Ovary (tissue), 10 donors: ENCODE measurements at places on chromosomes 2 and 18. TPM values are rescaled to one million over a fixed set of nuclear protein-coding genes. Genes with fewer than 3 reads are reported as not detected.

GRCh38 chr18:58996131-58996641 is 131.5 kb downstream of the ZNF532 start:
- no peak overlapping the region for H3K4me3 ChIP-seq
- no peaks in the 10 kb centered on the region for H3K27me3 ChIP-seq
- H3K4me1 ChIP-seq = peaks cover 10% of the 10 kb centered on the region
- H3K27ac ChIP-seq = no peak overlapping the region
- no peaks in the 10 kb centered on the region for H3K36me3 ChIP-seq
- DNase-seq = no peak

DNA sequence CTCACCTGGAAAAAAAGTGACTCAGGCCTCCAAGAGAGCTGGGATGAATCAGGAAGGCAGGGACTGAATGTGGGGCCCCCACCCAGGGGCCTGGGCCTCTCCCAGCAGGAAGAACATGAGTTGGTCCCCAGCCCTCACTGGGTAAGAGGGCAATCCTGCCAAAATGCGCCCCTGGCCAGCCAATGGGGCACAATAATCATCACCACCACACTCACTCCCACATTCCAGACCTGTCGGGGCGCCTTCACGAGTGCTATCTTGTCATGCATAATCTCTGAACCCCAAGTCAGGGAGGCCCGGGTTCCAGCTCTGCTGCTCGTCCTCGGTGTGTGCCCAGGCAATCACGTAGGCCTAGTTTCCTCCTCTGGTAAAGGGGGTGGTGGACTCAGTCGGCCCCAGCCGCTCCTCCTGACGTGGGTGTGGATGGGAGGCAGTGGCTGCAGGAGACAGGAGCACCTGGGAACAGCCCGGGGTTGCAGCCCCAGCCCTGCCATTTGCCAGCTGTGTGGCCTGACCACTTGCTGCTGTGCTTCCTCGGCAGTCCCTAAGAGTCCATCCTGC is 115.1 kb downstream of the CYP26B1 start:
- H3K27ac ChIP-seq = no peak overlapping the region
- H3K27me3 ChIP-seq = no peaks in the 10 kb centered on the region

GRCh38 chr2:178827739-178828485 is 20.7 kb upstream of the TTN start:
- H3K4me3 ChIP-seq = no peak overlapping the region
- no peak for DNase-seq
- no peaks in the 10 kb centered on the region for H3K27me3 ChIP-seq

DNA sequence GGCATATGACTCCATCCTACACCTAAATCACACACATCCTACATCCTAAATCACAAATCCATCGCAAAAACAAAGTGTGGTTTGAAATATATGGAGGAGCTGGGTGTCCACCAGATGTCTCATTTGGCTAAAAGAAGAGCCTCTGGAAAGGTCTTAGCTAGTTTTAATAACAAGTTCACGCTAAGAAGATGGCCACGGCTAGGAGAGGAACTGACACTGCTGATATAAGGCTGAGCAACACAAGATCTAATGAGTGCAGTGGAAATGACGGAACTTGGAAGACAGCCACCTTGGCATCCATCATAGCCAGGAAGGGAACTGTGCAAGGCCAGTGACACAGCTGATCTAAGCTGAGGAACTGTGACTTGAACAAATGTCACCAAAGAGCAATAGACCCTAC is 60.0 kb upstream of the AGAP1 start:
- H3K27ac ChIP-seq = peak overlapping the region; percentile 44
- DNase-seq = peak; percentile 22
- peaks cover 2% of the 10 kb centered on the region for H3K4me1 ChIP-seq
- no peaks in the 10 kb centered on the region for H3K27me3 ChIP-seq

DNA sequence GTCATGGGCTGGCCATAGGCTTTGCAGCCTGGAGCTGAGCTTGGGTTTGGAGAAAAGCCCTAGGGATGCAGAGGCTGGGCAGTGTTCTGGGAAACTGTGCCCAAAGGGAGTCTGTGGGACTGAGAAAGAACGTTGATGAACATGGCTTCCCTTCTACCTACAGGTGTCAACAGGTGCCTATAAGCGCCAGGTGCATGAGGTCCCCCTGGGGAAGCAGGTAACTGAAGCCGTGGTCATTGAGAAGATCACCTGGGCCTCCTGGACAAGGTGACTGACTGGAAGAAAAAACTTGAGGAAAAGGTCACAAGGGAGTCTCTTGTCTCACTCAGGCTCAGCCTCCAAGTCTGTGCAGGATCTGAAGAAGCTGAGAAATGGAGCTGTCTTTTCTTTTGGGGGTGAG is 83.4 kb downstream of the RTN4 start:
- H3K4me3 ChIP-seq = no peak overlapping the region
- H3K36me3 ChIP-seq = no peaks in the 10 kb centered on the region
- no peak overlapping the region for H3K27ac ChIP-seq

DNA sequence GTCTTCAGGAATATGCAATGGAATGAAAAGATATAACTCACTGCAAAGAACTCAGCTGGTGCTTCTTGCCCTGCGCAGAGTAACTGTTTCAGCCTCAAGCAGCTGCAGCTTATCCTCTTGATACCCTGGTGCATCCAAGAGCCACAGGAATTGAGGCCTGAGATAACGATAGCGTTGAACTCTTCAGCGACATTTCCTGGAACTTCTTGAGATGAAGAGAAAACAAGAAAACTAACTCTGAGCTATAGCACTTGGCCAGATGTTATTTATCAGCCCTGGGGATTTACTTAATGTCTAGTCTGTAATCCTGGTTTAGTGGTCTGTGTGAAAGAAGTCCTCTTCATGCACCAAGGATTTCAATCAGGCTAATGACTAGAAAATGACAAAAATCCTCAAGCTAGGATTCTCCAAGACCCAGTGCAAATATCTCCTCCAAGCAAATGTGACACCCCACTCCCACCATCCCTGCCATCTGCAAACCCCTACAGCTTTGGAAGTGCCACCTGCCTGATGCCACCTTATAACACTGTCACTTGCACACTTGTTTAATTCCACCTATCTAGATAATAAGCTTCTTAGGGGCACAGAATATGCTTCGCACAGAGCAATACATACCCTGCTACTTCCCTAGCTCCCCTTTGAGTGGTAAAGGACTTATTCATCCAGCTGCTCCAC is 40.6 kb downstream of the EHD3 start:
- H3K4me3 ChIP-seq = no peak overlapping the region
- no peaks in the 10 kb centered on the region for H3K4me1 ChIP-seq
- H3K36me3 ChIP-seq = no peaks in the 10 kb centered on the region
- no peak overlapping the region for H3K27ac ChIP-seq
- H3K27me3 ChIP-seq = no peaks in the 10 kb centered on the region

- no peaks in the 10 kb centered on the region for H3K36me3 ChIP-seq
- no peak overlapping the region for H3K4me3 ChIP-seq
- no peak for DNase-seq
- H3K27ac ChIP-seq = no peak overlapping the region
Observed at GRCh38 chr2:84954329-84954728, 16.6 kb upstream of the KCMF1 start.

The KCNG3 gene
- 1.8 TPM for total RNA-seq

DNA sequence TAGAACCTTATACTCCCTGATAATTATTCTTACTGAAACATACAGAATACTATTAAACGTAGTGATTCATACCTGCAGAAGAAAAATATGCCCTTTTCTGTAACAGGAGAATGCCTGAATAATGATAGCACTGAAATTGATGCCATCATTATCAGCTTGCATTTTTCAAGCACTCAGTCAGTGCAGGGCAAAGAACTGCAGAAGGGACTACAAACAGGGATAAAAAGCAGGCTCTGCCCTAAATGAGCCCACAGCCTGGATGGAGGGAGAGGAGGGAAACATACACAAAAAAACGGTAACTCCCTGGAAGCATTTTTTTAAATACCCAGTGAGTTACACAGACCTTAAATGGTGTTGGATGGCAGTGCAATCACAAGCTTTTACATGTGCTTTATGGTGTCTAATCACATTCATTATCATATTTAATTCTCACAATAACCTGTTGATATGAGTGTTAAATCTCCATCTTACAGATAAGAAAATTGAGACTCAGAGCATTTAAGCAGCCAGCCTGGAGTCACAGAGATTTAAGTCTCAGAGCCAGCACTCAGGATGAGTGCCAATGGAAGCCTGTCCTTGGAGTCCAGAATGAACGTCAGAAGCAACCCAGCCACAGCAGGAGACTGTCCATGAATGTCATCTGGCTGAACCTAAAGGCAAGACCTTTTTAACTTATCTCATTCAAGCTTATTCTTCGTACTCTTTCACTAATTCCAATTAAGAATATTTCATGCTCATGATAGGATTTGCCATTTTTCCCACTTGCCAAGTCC is 139.3 kb upstream of the CTNNA2 start:
- H3K27me3 ChIP-seq = no peaks in the 10 kb centered on the region
- no peaks in the 10 kb centered on the region for H3K4me1 ChIP-seq
- no peak overlapping the region for H3K27ac ChIP-seq
- no peaks in the 10 kb centered on the region for H3K36me3 ChIP-seq
- no peak for DNase-seq

The NEB gene
- 0.46 TPM for total RNA-seq

The RFTN2 gene
- total RNA-seq = 15.3 TPM

DNA sequence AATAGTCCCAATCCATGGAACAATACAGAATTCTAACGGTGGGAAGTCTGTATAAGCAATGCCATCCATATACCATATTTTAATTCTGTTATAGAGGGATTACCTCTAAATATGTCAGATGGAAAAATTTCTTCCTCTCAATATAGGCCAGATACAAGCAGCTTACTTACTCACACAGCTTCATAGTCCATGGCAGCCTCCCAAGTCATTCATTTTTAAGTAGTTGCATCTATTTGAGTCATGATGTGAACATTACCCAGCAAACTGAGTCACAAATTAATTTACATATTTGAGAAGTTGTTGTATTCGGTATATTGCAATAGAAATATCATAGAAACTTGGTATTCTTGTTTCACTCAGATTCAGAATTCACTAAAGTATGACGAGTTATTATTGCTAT is 20.3 kb downstream of the TBR1 start:
- H3K36me3 ChIP-seq = no peaks in the 10 kb centered on the region
- DNase-seq = no peak
- H3K27ac ChIP-seq = no peak overlapping the region
- H3K27me3 ChIP-seq = no peaks in the 10 kb centered on the region

DNA sequence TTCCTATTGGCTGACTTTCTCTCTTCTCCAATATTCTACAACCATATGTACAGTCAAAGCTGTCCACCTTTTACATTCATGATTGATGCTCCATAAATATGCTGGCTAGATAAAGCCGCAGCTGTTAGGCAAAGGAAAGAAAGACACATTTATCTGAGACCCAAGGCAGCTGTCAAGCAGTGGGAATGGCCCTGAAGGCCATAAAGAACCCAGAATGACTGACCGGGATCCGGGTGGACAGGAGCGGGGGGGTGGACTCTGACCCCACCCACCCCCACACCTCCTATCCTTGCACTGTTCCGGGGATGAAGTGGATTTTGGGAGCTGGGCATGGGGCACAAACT is 116.4 kb downstream of the RTP5 start:
- no peaks in the 10 kb centered on the region for H3K27me3 ChIP-seq
- no peak overlapping the region for H3K4me3 ChIP-seq
- DNase-seq = no peak

GRCh38 chr2:124647663-124648062 is 622.6 kb downstream of the CNTNAP5 start:
- H3K4me1 ChIP-seq = no peaks in the 10 kb centered on the region
- no peaks in the 10 kb centered on the region for H3K27me3 ChIP-seq
- no peak overlapping the region for H3K27ac ChIP-seq
- no peak for DNase-seq

GRCh38 chr2:64456293-64456692 is 2.3 kb downstream of the LGALSL start:
- peaks cover 4% of the 10 kb centered on the region for H3K4me1 ChIP-seq
- no peaks in the 10 kb centered on the region for H3K27me3 ChIP-seq

GRCh38 chr2:216636551-216637450 is 3.6 kb downstream of the IGFBP2 start:
- H3K27me3 ChIP-seq = no peaks in the 10 kb centered on the region
- DNase-seq = no peak
- H3K27ac ChIP-seq = no peak overlapping the region
- H3K36me3 ChIP-seq = no peaks in the 10 kb centered on the region
- H3K4me1 ChIP-seq = peaks cover 11% of the 10 kb centered on the region

The IL18R1 gene
- 1.7 TPM for total RNA-seq

DNA sequence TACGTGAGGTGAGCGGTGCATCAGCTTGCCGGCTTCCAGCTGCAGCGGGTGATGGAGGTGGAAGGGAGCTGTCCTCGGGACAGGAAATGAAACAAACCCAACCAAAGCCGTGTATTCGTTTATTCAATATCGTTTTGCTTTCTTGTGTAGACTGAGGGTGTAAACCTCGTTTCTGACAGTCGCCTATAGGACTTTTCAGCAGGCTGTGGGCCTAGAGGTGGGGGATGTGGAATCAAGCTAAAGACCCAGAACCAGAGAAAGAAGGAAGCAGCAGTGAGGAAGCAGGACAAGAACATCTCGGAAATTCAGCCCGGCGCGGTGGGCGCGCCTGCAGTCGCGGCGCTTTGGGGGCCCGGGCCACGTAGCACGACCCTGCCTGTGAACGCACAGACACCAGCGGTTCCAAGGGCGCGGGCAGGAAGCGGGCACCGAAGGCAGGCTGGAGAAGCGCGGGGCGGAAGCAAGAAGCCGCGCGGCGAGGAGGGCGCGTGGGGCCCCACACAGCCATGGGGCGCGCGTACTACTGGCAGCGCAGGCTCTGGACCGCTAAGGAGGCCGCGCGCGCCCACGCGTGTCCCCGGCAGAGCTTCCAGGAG is 755 bp upstream of the ATP9B start:
- H3K4me1 ChIP-seq = no peaks in the 10 kb centered on the region
- no peak for DNase-seq
- peak overlapping the region; percentile 100 for H3K4me3 ChIP-seq
- H3K27me3 ChIP-seq = no peaks in the 10 kb centered on the region

- no peaks in the 10 kb centered on the region for H3K4me1 ChIP-seq
- H3K27ac ChIP-seq = no peak overlapping the region
- no peak for DNase-seq
- no peaks in the 10 kb centered on the region for H3K36me3 ChIP-seq
Observed at GRCh38 chr2:221671515-221671914, 99.4 kb upstream of the EPHA4 start.

The PIEZO2 gene
- total RNA-seq = 8.5 TPM

DNA sequence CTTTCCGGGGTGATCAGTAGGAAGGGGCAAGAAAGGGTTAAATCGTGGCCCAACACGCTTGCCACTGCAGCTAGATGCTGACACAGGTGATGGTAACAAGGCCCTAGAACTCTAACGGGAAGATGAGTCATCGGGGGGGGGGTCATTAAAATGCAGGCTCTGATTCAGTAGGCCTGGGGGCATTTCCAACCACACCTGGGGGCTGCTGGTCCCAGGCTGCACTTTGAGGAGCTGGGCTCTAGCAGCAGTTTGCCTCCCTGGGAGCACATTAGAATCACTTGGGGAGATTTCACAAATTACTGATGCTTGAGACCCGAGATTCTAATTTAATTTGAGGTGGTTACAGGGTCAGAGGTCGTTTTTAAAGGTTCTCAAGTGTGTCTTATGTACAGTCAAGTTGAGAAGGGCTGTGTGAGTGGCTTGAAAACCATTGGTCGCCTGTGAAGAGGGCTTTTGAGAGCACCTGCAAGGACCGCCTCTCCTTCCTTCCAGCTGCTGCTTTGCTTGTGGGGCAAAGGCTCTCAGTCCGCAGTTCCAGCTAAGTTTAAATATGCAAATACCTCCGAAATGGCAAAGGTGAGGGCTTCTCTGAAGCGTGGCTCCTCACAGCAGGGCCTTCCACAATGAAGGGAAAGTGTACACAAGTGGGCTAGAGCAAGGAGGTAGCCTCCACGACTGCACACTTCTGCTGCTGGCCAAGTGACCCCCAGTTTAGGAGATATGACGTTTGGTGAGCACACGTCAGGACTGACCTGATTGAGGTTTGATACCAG is 128.0 kb upstream of the MSH6 start:
- H3K4me3 ChIP-seq = no peak overlapping the region
- H3K4me1 ChIP-seq = peaks cover 10% of the 10 kb centered on the region
- no peaks in the 10 kb centered on the region for H3K36me3 ChIP-seq
- no peak for DNase-seq
- no peak overlapping the region for H3K27ac ChIP-seq
